KBM-7 (cell line): ENCODE measurements at places on chromosomes 4 and X.

- no peak for DNase-seq
These were observed 108.2 kb downstream of the PCDH7 start for GRCh38 chr4:30828264-30828926.

GRCh38 chrX:1659664-1660461, 45.0 kb downstream of the ASMT start:
- DNase-seq: no peak

- DNase-seq: no peak
These were observed 11.0 kb downstream of the NUDT9 start for GRCh38 chr4:87433342-87433741.

DNA sequence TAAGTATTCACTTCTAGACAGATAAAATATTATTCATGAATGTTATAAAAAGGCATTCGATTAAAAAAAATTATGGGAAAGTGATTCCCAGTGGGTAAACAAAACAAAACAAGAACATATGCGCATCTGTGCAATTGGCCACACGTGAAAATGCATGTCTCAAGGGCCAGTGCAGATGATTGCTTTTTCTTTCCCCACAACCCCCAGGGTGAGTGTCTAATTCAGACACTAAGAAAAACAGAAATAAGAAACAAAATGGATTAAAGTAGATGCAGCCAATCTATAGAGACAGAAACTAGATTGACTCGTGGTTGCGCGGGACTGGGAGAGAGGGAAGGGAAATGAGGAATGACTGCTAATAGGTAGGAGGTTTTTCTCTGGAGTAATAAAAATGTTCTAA, 49.5 kb downstream of the GPM6A start:
- DNase-seq: no peak

DNA sequence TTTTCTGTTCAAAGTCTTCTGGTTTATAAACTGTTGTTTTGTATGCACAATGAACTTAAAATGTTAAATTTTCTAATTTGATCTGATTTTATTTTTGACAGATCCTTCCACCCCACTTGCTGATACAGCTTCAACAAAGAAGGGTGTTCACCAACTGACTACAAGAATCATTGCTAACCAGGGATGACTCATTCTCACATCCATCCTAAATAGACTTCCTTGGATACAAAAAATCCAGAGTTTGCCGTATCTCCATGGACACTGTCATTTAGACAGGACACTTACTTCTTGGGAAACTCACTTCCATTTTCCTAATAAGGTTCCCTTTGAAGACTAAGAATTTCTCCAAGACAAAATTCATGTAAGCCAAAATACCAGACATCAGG, 111.6 kb upstream of the NWD2 start:
- no peak for DNase-seq

GRCh38 chrX:98481636-98482035, 1597.9 kb downstream of the RPA4 start:
- no peak for DNase-seq

GRCh38 chrX:128250621-128251020, 198.4 kb upstream of the ACTRT1 start:
- no peak for DNase-seq

- no peak for DNase-seq
These were observed 8.0 kb downstream of the CTBP1 start for GRCh38 chr4:1240721-1241465.

DNA sequence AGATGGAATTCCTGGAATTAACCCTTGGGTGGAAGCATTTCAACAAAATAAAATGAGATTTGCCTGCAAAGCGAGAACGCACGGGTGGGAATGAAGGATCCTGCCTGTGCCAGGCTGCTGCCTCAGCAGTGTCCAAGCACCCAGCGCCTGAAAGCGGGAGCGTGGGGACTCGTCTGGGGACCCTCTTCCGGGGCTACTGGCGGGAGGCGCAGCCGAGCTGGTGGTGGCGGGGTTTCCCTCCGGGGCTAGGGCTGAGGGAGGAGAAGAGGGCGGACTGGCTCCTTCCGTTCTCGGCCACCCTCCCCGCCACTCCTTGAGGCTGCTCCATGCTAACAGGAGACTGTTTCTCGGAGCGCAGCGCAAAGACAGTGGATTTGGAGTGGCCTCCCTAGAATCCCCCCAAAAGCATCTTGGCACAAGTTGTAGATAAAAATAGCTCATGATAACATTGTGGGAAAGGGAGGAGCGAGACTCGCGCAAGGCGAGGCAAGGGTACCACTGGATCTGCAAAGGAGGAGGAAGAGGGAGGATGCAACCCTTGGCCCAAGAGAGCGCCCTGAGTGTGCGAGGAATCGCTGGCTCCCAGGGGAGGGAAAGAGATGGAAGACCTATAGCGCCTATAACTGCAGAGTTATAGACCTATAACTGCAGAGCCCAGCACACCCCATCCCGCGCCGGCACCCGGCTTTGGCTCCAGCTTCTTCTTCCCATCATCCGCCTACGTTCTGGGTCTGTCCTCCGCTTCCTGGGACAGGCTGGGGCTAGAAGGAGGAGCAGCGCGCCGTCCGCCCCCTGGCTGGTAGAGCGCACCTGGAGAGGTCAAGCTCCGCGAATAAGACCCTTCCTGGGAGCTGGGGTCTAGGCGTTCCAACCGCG, 1.3 kb downstream of the HS3ST1 start:
- no peak for DNase-seq

- no peak for DNase-seq
These were observed 205.4 kb downstream of the DCLK2 start for GRCh38 chr4:150283689-150284088.

- DNase-seq: no peak
These were observed 24.8 kb downstream of the RTL9 start for GRCh38 chrX:110383414-110383813.

DNA sequence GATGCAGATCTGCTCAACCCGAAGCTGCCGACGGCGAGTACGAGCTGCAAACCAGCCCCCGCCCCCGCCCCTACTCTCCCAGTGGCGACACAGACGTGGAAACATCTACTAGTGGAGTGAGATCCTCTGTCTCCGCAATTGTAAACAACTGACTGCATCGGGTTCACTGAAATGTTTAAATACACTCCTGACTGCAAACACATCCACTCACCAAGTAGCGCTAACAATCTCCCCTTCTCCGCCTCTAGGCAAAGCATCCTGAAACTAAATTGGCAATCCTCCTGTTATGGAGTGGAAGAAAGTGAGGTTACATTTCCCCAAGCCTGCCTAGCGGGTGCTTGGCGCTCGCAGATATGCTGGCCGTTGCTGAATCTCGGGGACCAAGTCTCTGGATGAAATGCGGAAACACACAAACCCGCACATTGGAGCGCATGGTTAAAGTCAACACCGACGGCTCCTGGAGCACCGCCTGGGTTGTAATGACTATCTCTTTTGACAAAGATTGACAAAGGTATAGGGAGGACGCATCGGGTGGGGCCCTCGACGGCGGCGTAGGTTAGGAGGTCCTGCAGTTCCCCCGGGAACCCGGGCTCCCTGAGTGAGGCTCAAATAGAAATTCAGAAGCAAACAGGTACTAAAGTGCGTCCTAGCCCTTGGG, 117.0 kb upstream of the TEX13C start:
- no peak for DNase-seq
